ENCODE measurements at places on chromosomes 3 and 15.

- no peak for DNase-seq
Observed at GRCh38 chr3:46668591-46668990, 24.9 kb downstream of the ALS2CL start.

- no peak for DNase-seq
Observed at GRCh38 chr15:70318594-70319465, 221.1 kb upstream of the TLE3 start.

DNA sequence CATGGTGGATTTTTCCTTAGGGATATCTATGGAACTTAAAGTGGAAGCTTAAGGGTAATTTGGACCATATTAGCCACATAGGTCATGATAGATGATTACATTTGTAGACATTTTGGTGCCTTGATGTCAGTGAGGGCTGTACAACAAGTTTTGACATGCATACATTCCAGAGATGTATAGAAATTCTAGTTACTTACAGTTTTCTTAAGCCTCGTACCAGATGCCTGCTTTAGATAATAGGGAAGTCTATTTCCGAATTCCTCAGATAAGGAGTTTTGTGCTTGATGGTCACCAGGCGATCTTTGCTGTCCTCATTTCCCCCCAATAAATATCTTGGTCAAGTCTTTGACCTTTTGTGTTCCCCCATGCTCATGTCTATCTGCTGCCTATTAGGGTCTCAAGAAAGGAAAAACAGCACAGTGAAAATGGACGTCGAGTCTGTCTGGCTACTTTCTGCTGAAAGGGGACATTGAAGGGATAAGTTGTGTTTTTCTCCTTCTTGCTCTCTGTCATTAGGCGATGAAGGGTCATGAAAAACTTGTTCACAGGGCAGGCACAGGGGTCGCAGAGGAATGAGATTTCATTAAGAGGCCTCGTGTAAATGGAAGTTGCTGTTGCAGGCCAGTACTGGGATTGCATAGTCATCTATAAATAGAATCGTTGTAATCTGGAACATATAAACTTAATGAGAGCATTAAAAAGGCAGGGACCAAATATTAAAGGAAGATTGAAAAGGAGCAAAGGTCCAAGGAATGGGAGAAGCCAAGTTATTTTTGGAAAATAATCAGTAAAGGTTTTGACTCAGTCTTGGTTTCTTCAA, 20.0 kb upstream of the SENP7 start:
- DNase-seq, result no peak

GRCh38 chr3:32405155-32405554, 13.5 kb downstream of the CMTM7 start:
- no peak for DNase-seq

- no peak for DNase-seq
Observed at GRCh38 chr15:99361545-99362185, 110.4 kb downstream of the LRRC28 start.

DNA sequence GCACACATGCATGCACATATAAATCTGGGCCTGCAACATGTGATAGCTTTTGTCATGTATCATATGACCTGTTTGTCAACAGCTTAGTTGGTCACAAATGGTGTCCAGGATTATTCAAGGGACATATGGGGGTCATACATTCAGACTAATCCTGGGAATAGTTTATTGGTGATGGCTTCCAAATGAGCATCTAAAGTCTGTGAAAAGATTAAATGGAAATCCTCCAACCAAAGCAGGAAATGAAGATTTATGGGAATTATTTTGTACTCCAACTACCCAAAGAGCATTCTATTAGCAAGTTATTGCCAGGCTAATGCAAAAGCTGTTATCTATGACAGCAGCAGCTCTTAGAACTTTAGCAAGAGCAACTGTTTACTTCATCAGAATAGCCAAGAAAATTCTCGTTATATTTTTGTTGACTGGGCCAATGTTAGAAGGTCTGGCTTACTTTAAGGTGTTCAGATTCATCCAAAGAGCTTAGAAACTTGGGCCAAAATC, 7.1 kb downstream of the FSTL1 start:
- no peak for DNase-seq

DNA sequence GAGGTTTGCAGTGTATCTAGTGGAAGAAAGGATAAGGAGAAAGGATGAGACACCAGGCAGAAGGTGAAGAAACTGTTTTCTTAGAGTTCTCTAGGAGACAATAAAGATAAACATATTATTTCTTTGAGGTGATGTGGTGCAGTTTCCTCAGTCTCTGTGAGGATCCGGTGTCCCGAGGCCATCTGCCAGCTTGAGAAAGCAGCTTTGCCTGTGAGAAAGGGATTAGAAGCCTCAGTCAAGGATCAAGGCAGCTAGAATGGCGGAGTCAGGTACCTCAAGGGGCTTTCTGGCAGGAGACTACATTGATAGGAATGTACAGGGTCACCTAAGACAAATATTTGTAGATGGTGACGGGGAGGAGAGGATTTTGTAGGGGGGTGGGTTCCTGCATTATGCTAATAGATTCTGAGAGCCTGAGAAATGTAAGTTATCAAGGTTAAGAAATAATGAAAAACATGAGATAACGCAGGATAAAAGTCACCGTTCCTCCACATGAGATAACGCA, 103.9 kb upstream of the MB21D2 start:
- no peak for DNase-seq

DNA sequence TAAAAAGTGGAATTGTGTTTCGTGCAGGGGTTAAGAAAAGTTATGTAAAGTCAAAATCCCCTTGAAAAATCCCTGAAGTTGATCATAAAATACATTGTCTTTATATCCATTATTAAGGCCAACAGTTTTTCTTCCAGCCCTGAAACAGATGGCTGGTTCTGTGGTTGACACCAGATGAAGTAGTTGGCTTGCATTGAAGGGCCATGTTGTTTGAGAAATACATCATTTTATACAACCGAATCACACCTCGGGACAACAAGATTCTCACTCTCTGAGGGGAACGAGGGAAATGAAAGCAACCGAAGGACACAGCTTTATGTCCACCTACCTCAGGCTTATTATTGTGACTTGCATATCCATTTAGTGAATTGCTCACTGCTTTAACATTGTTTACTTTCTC, 126.0 kb upstream of the MITF start:
- no peak for DNase-seq

DNA sequence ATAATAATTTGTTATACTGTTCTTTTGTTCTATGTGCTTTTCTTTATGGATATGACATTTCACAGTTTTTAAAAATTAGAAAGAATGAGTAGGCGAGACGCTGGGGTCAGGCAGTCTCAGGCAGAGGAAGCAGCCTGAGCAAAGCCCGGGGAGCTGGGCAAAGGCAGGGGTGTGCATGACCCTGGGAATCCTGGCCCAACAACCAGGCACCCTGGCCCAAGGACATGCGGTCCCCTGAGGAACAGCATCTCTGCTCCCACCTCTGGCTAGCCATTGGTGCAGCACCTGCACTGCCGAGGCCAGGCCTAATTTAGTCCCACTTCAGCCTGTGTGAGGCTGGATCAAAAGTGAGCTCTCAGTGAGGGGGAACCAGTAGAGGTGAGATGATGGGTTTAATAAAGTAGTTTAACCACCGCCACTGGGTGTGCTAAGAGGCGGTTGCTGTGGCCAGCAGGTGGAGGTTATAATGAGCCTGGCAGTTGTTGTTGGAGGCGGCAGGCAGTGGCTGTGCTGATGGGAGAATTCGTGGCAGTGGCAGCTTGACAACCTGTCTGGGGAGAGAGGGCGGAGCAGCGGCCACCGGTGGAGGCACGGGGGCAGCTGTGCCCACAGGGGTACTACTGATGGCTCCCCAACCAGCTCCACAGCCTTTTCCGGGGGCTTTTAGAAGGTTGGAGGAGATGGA, 41.5 kb downstream of the PRKCD start:
- DNase-seq, result no peak

DNA sequence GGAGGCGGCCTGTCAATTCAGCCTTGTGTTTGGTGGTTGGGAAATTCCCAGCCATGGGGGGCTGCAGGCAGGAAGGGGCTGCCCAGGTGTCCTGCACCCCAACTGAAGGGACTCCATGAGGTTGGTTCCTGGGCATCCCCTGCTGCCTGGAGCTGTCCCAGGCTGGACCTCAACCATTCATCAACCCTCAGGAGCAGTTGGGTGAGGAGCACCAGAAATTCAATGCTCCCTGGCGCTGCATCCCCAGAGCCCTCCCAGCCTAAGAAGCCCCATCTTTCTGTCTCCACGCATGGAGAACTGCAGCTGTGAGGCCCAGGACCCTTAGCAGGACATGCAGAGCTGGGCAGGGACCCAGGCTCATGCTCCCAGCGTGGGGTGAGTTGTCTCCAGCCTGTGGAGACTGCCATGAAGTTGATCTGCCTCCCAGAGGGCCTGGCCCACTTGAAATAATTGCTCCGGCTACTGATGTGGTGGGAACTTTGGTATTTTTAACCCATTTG, 8.0 kb upstream of the SEMA3B start:
- DNase-seq, result no peak

DNA sequence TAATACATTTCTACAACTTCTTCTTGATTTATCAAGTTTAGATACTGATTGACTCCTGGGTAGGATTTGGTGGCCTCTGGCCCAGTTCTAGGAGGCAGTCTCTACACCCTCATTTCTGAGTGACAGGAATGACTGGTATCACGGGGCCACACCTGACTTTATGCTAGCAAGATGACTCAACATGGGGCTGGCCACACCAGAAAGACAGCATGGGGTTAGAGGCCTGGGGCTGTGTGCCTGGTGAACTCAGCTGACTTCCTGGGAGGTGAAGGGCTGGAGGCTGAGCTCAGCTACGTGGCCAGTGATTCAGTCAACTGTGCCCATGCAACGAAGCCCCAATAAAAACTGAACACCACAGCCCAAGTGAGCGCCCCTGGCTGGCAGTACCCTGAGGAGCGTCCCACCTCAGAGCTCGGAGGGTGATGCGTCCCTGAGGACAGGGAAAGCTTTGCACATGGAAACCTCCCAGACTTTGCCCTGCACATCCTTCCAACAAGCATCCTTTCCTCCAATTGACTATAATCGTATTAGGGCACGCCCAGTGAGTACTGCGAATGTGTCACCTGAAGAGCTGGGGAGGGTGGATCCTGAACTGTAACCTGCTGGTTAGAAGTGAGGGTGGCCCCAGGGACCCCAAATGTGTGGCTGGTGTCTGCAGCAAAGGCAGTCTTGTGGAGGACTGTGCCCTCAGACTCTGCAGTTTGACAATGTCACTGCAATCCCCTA, 57.2 kb downstream of the NIPA2 start:
- DNase-seq, result no peak

DNA sequence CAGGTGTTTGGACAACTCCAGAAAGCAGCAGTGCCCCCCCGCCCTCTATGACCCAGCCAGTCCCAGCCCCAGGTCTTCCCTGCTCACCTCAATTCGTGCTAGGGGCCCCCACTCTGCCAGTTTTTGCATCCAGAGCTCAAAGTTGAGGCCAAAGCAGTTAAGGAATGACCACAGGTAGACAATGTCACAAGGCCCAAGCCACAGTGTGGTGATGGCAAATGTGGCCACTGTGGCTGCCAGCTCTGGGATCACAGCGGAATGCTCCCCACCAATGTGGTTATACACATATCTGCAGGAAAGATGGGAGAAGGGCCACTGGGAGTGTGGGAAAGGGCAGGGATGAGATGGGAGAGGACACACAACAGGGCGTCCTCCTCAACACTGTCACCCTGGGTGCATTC, 8.2 kb downstream of the KLHL40 start:
- no peak for DNase-seq

DNA sequence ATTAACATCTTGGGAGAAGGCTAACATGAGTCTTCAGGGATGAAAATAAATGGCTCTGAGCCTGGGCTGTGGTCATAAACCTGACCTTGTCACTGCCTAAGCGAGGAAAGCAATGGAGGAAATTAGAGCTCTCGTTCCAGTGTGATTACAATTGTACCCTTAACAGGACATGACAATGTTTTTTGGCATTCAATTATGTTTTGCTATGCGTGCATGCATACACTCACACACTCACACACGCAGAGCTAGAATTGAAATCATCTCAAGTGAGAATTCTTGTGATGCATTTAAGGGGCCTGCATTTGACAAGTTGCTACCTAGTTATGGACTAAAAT, 24.1 kb downstream of the ZNF80 start:
- DNase-seq, result no peak

GRCh38 chr3:154428286-154429206, 1.4 kb downstream of the GPR149 start:
- DNase-seq, result no peak

- DNase-seq, result no peak
Observed at GRCh38 chr15:60729850-60730458, 251.0 kb upstream of the ICE2 start.

GRCh38 chr3:119662604-119663373, 2.4 kb upstream of the POPDC2 start:
- DNase-seq, result no peak

GRCh38 chr15:75532413-75533250, 46.5 kb downstream of the PTPN9 start:
- no peak for DNase-seq

- no peak for DNase-seq
Observed at GRCh38 chr3:111761309-111761795, 97.7 kb upstream of the PHLDB2 start.

GRCh38 chr3:48572517-48572916, 8.9 kb upstream of the UCN2 start:
- DNase-seq, result no peak

- no peak for DNase-seq
Observed at GRCh38 chr3:59555593-59556315, 505.9 kb upstream of the CFAP20DC start.

DNA sequence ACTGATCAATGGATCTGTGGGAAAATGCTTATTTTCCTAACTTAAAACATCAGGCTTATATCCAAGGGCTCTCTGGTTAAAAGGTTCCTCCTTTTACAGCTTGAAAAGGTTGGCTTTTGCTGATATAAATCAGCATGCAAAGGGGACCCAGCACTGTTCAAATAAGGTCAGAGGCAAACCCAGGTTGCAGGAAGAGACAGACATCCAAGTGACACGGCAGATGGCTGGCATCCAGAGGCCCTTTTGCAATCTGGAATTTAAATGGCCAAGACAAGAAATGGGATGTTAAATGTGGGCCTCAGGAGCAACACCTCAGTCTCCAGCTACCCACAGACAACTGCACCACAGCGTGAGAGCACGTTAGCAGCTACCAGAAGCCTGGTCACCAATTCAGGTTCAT, 6.3 kb downstream of the SH3BP5 start:
- no peak for DNase-seq

GRCh38 chr3:55441499-55441898, 45.6 kb downstream of the WNT5A start:
- no peak for DNase-seq

DNA sequence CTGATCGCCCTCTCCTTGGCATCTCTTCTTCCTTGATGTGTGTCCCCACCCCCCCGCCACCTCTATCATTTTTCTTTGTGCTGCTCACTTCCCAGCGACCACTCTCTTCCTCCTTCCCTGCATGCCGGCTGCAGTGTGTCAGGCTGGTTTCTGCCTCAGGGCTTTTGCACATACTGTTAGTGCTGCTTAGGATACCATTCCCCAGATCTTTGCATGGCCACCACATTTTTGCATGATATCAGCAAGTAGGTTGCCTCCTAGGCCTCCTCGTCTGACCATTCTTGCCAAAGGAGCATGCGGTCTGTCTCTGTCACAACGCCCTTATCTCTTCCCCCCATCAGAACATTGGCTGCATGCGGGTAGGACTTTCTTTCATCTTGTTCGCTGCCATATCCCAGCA, 12.5 kb downstream of the FBLN2 start:
- DNase-seq, result no peak
